ENCODE measurements at places on chromosomes 6 and 20.
A peak's percentile ranks its signal among the peaks of the same experiment; 100 is the strongest.

DNA sequence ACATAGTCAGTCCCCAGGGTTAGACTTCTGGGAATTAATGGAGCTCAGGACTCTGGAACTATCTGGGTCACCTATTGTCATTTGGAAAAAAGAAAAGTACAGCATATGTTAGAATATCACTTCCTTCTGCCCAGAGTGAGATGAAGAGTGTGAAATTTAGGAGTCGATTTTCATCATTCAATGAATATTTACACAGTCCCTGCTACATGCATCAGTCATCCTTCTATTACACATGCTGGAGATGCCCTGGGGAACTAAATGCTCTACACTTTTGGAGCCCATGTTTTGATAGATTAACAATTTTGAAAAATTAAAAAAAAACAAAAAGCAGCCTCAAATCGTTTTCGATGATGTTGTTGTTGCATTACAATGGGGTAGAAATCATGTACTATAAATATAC, 315.4 kb downstream of the ALDH8A1 start:
- no peak for DNase-seq

DNA sequence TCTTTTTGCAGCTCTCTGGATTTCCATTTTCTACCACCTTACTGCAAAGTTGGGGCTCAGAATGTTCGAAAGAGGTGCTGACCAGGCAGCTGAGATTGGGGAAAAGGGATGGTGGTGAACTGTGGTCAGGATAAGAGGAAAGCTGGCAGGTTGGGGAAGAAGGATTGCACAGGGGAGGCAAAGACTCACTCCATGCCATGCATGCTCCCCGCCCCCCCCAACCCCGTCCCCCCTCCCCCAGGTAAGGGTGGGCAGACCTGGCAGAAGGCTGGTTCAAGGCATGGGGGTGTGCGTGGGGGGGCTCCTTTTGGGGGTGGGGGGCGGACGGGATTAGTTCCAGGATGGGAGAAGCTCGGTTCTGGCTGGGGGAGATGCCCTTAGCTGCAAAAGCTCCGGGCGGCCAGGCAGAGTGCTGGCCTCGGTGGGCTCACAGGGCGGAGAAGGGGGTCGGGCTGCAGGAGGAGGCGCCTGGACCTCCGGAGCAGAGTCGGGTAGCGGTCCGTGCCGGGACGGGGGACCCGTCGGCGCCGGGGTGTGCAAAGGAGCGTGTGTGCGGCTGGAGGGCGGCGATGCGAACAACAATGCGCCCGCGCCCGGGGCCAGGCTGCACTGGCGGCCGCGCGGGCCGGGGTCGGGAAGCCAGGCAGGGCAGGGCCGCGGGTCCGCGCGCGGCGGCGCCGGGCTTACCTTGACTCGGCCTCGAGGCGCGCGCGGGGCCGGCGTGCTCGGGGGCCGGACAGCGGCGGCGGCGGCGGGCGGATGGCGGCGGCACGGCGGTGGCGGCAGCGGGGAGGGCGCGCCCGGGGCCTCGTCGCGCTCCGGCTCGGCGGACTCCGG, 880 bp downstream of the ADNP start:
- peak; percentile 54 for DNase-seq

DNA sequence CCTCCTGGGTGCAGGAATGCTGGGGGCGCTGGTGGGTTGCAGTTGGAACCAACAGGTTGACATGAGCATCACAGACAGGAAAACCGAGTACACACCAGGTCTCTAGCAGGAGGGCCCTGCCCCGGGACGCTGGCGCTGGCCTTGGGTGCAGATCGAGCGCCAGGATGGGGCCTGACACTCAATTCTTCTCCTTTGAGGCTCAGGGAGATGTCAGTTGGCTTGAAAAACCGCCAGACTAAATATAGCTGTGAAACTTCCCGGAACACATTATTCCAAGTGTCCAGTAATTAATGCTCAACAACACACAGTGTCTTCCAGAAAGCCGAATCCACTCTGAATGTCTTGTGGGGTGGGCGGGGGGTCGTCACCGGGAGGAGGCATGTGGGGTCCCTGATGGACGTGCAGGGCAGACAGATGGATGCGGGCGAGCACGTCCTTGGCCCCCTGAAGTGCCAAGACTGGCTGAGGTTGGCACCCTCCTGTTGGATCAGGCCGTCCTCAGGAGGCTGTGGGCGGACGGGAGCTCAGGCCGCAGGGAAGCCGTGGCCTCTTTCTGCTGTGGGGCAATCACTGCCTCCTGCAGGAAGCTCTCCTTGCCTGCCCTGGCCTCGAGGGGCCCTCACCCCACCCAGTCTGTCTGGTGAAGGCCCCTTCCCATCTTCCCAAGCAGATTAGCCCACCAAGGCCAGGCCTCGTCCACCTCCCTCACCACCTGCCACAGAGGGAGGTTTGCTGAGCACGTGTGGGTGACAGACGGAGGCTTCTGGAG, 19.4 kb upstream of the GATA5 start:
- DNase-seq, result no peak

- DNase-seq, result no peak
Observed at GRCh38 chr6:86723729-86724128, 213.6 kb upstream of the HTR1E start.

- DNase-seq, result no peak
Observed at GRCh38 chr6:124487623-124488431, 474.4 kb upstream of the RNF217 start.

DNA sequence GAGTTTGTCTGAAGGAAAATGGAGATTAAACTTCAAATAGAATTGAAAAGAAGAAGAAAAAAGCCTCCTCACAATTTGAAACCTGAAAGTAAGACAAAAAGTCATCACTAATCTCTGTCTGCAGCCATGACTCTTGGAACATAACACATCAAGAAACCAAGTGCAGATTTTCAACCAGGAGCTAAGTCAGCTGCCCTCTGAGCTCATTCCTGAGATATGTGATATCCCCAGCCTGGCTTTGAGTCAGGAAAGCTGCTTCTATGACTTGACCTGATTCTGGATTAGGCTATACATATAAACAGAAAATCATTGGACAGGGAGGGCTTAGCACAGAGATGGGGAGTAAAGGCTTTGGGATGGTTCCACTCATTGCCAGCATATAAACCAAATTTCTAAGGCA, 891.4 kb downstream of the TFAP2A start:
- DNase-seq, result no peak

DNA sequence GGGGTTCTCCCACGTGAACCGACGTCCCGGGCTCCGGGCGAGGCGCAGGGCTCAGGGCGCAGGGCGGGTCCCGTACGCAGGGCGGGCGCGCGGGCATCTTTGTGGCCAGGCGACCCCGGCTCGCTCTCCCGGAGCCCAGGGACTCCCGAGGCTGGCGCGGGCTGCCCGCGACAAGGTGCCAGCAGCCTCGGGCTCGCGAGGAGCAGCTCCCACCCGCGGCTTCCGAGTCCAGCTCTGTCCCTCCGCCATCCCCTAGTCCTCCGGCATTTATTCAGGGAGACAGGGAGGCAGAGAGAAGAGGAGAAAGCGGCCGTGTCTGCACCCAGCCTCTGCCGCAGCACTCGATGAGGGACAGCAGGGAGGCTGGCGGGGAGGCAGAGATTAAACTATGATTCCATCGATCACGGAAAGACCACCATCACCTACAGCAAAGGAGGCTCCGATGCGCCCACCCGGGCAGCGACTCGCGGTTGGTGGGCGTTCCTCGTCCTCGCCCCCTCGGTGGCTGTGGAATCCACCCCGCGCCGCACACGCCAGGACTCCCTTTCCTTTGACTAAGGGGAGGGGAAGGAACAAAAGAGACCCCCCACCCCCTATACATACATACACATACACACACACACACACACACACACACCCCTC, 1.1 kb downstream of the RGS17 start:
- DNase-seq, result no peak

GRCh38 chr6:2242311-2242710, 3.1 kb downstream of the GMDS start:
- DNase-seq, result no peak

DNA sequence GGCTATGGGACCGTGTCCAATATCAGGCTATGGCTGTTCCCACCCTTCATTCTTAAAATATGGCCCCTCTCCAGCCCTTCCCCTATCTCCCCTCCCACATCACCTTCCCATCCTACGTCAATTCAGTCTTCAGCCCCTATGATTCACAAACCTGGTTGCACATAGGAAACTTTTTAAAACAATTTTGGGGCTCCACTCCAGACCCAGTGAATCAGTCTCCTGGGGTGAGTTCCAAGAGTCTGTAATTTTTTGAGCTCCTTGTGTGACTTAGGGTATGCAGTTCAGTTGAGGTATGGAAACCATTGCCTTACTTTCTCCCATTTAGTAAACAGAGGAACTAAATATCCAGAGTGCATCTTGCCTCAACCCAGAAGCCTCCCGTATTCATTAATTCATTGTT, 5.5 kb downstream of the HNF4A start:
- no peak for DNase-seq

GRCh38 chr20:9919271-9920014, 80.6 kb upstream of the PAK5 start:
- DNase-seq, result no peak

DNA sequence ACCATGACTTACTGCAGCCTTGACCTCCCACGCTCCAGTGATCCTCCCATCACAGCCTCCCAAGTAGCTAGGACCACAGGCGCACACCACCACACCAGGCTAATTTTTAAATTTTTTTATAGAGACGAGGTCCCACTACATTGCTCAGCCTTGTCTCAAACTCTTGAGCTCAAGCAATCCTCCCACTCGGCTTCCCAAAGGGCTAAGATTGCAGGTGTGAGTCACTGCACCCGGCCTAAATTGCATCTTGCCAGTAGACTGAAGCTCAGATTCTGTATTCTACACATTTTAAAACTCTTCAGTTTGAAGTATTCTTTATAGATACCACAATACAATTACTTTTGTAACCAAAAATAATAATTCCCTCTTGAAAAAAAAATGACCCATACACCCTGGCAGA, 11.4 kb downstream of the NUDT3 start:
- no peak for DNase-seq

DNA sequence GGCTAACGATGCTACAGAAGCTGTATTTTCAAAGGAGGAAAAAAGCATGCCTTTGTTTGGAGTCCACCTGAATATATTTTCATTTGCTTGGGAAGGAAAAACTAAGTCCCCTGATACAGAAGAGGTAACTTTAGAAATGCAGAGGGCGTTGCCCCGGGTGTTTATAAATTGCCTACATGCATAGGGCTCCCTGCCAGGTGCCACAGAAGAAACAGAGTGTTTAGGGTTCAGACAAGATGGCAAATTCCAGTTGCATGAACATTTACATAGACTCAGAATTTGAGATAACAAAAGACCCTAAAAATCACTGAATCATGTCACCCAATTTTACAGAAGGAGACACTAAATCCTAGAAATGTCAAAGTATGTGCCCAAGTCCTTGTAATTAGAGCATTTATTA, 19.9 kb downstream of the RIN2 start:
- no peak for DNase-seq

GRCh38 chr6:44115866-44116265, 11.4 kb downstream of the MRPL14 start:
- DNase-seq, result no peak

GRCh38 chr6:131998255-131998982, 47.2 kb upstream of the CCN2 start:
- DNase-seq, result no peak

GRCh38 chr20:32034581-32035425, 17.2 kb upstream of the HCK start:
- DNase-seq, result peak; percentile 81

GRCh38 chr6:10390495-10391298, 24.2 kb downstream of the TFAP2A start:
- DNase-seq, result no peak

DNA sequence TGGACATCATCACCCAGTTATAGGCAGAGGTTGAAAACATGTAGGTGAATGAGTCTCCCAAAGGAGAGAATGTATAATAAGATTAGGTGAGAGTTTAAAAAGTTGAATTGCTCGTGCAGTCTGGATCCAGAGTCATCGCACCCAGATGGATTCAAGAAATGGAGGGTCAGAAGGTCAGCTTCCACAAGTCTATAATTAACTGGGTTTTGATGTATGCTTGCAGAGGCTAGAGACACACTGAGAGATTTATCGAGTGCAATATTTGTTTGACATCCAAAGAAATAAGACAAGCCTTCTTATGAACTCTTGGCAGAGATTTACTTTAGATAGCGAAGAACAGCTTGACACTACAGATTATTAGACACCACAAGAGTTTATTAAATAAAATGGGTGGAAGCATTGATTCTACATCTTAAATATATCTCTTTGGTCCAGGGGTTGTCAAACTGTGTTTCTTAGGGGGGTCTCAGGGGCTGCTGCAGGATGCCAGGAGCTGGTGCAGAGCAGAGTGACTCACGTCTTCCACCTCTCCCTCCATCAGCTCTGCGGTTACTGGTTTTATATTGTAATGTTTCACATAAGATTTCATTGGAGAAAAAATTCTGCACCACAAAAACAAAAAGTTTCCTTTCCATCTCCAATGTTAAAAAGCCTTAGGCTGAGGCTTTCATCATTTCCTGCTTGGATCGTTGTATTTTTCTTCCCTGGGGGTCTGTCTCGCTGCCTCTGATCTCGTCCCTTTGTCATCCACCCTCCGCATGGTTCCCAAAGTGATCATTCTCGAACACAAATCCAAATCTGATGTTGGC, 176.2 kb upstream of the AHI1 start:
- DNase-seq, result no peak

GRCh38 chr6:106692112-106692818, 62.9 kb downstream of the QRSL1 start:
- DNase-seq, result no peak

- peak; percentile 55 for DNase-seq
Observed at GRCh38 chr20:16419138-16419715, 154.0 kb downstream of the KIF16B start.

DNA sequence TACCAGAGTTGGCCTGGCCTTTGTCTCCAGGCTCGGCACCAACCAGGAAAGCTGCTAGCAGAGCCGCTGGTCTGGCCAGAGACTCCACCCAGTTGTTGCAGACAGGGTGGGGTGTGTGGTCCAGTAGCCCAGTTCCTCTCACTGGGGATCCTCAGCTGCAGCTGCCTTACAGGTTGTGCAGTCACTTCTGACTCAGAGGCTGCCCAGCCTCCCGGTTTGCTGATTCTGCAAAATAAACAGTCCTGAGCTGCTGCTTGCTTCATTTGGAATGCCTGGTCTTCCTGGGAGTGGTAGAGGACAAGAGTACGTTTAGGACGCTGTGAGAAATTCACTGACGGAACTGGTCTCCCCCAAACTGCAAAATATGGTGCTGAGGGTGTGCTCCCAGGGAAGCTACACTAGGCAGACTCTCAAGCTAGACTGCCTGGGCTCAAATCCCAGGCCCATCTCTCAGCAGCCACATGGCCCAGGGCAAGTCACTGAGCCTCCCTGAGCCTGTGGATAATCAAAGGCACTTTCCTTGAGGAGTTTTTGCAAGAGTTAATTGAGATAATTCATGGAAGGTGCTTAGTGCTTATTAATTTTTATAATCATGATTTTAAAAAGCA, 246.1 kb downstream of the TFAP2C start:
- DNase-seq, result no peak

GRCh38 chr6:15845492-15845891, 182.7 kb upstream of the DTNBP1 start:
- no peak for DNase-seq

DNA sequence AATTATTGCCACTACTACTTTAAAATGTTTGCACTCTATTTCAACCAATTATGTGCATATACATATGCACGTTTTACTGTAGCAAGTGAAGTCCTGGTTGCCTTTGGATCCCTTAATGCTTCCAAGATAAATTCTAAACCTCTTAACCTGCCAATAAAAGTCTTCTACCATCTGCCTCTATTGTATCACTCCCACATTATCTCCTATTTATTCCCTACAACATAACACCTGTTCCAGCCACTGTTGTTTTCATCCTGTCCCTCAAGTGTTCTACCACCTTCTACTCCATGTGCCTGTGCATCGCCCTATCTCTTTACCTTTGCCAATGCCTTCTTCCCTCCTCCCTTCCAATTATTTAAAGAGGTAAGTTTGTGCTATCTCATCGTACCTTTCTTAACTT, 499.0 kb upstream of the RNF217 start:
- no peak for DNase-seq
